HuH-7 (cell line): ENCODE measurements at places on chromosomes 16 and 17.

- peak; percentile 43 for DNase-seq
Observed at GRCh38 chr17:66255112-66255511, 25.9 kb upstream of the APOH start.

DNA sequence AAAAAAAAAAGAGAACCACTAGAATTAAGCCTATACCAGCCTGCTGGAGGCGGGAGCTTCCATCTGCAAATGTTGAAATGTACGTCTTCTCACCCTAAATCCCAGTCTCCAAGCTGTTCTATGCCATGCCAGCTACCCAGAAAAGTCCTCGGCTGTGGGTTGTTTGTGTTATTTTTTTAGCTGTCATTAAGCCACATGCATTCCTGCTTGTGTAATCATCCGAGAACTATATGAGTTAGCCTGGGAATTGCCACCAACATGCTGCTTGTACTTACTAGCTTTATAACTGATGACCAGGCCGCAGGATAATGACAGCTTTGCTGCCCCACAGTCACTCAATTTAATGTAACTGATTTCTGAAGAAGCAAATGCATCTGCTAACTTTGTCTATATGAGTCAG lies 313.9 kb upstream of the SALL1 start:
- no peak for DNase-seq

DNA sequence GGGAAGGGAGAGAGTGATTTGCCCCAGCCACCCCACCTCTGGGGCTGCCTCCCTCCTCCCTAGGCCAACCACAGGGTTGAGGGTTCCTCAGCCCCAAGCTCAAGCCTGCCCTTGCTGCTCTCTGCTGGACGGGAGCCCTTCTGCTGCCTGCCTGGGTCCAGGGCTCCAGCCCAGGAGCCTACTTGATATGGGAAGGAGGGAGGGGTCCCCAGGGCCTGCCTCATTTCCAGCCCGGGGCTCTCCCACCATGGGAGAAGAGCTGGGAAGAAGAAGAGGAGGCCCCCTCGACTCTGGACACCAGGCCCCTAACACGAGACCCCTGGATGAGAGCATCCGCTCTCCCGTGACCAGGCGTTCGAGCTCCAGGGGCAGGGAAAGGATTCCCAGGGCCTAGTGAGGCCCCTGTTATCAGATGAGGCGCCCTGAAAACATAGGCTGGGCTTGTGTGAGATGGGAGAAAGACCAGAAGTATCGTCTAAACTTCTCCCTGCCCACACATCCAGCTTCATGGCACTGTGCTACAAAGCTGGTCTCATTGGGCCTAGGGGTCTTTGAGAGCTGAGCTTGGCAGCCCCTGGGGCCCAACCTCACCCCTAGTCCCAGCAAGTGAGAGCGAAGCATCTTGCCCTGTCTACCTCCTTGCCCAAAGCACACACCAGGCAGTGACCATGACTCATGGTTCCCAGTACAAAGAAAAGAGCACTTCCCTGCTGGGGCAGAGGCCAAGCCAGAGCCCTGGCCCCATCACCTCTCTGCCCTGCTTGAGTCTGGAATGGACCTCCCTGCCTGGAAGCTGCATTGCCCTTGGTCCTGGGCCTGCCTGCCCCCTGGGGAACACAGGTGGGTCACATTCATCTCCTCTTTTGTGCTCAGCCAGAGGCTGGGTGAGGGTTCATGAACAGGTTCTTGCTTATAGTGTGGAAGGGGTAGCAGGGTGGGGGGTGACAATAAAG lies 987 bp downstream of the SLC16A5 start:
- no peak for DNase-seq

DNA sequence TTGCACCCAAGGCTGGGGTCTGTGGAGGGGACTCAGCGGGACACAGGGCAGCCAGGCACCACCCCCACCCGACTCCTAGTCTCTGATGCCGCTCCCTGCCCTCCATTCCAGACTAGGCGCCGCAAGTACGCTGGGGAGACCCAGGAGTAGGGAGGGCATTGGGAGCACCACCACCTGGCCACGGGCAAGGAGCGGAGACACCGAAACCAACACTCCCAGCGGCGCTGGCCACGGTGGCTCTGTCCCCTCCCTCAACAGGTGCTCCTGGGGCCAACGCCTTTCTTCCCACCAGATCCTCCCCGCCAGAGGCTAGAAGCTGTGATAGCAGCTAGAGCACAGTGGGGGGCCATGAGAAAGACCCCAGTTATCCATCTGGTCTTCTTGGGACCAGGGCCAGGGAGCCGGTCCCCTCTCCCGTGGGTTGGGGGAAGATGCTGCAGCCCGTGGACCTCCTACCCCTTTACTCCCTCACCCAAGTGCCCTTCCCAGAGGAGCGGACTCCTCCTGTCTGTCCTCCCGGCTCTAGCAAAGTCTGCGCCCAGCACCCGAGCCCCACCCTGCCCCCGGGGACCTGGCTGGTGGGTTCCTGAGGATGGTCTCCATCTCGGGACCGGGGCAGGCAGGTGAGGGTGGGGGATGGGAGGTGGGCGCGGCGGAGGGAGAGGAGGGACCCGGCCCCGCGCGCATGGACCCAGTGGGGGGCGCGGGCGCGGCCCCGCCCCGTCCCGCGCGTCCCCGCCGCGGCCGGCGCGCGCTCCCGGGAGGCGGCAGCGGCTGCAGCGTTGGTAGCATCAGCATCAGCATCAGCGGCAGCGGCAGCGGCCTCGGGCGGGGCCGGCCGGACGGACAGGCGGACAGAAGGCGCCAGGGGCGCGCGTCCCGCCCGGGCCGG lies at the start of gene SYNGR3:
Gene SYNGR3 (plus strand): TSS at position 762 of the 892 bp plus-strand sequence. CDS start 133 bp downstream, outside the sequence.
- DNase-seq, result no peak

DNA sequence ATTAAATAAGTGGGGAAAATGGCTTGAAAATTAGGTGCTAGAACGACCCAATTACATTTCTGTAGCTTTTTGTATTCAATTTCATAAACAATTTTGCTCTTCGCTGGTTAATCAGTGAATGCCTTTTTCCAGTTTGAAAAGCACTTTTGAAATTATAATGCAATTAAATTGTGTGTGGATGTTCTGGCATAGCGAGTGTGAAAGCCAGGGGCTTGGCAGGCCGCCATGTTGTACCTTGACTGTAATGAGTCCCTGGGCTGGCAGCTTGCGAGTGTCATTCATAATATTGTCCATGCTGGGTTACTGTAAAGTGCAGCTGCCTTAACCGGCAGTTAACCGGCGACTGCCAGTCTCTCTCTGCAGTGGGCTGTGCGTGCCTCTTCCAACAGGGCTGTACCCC lies 177.8 kb downstream of the CCDC182 start:
- DNase-seq, result no peak

DNA sequence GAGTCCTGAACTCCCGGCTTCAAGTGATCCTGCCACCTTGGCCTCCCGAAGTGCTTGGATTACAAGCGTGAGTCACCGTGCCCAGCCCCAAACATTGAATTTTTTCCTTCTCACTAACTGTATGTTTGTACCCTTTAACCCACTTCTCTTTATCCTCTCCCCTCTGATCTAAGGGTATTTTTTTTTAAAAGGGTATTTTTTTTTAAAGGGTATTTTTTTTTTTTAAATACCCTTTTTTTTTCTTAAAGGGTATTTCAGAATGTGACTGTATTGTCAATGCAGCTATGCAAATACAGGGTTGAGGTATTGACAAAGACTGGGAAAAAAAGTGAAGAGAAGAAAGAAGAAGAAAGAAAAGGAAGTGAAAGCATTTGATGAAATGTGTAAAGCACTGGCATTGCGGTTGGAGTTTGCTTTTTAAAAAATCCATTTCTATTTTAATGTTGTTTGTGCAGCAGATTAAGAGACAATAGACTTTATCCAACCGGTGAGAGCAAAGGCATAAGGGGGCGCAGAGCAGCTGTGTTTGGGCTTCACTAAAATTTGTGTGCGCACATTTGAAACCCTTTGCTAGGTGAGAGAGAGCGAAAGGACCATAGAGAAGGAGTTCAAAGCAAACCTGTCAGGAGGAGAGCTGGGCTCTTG lies 42.4 kb downstream of the SYT17 start:
- DNase-seq, result no peak

- no peak for DNase-seq
Observed at GRCh38 chr17:877630-878029, 95.5 kb downstream of the MRM3 start.

GRCh38 chr16:49675413-49675812 lies 180.5 kb downstream of the ZNF423 start:
- DNase-seq, result no peak

GRCh38 chr17:74108126-74108705 lies 95.3 kb upstream of the RPL38 start:
- DNase-seq, result no peak

GRCh38 chr16:57427307-57427706 lies 19.9 kb downstream of the CIAPIN1 start:
- no peak for DNase-seq

- DNase-seq, result peak; percentile 15
Observed at GRCh38 chr16:59192551-59193199, 458.6 kb upstream of the GOT2 start.

DNA sequence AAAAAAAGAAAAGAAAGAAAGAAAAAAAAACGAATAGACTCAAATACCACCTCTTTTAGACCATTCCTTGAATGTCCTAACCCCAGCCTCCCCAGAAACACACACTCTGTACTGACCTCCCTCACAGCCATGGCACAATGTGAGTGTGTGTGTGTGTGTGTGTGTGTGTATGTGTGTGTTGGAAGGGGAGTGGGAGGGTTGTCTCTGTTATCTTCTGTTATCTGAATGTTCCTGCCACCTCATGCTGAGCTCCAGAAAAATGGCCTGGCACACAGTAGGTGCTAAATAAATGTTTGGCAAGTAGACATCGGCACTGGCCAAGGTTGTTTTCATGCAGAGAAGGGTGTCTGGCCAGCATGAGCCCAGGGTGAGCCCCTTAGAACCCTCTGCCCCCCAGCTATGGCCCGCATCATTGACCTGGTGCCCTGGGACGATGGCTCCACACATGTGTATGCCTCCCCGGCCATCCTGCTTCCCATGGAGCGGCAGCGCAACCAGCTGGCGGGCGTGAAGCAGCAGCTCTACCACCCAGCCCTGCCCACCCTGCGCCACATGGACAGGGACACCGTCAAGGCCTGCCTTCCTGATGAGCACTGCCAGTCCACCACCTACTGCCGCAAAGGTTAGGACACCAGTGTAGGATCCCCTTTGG lies 6.6 kb upstream of the CNGB1 start:
- DNase-seq, result no peak

- no peak for DNase-seq
Observed at GRCh38 chr16:3121851-3122467, 9.6 kb downstream of the ZNF205 start.

GRCh38 chr16:17084130-17084529 lies 386.6 kb downstream of the XYLT1 start:
- DNase-seq, result no peak

DNA sequence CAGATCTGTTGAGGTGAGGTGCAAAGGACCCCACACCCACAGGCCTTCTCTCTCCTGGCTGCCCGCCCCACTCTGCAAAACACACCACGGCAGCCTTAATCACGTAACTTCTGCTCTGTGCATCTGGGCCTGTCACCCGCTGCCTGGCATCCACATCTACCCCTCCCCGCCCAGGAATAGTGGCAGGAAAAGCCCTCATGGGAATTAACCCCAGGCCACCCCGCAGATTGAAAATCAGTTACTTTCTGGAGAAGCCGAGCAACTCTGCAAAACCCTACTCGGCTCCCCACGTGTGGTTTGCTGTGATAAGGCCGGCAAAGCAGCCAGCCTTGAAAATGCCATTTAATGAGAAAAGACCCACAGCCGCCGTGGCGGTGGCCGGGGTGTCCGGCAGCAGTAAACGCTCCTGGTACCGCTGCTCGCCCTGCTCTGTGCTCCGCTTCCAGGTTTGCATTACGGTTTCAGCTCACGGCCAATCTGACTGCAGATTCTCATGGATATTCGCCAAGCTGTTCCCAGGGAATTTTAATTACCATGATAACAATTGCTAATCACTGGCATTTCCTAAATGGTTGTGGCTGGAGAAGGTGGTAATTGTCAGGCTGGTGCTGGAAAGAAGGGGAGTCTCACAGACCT lies 78.0 kb upstream of the DOC2B start:
- no peak for DNase-seq

DNA sequence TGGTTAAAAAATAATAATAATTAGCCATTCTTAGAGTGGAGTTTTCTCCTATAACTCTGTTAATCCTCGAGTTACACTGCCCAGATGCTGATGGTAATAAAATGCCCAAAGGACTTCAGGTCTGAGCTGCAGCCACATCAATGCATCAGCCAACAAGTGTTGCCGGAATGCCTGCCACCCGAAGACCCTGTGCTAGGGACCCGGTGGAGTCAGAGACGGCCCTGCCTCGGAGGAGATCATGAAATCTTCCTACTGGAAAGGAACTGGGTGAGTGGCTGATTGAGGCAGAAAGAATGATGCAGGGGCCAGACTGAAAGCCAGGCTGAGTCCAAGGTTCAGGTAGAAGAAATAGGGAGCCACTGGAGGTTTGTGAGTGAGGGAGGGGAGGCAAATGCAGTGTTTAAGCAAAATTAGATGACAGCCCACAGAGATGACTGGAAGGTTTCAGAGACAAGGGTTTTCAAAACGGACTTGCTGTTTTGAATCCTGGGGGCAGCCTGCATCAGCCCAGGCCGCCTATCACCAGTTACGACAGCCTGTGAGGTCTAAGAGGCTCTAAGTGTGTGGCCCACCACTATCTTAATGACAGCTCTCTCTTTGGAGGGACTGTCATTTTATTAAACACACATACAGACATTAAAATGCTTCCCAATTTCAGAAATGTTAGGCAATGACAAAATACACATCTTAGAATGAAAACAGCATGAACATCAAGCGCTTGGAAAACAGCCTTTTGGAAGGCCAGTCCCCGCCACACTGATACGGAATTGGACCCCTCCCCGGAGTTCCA lies 100.0 kb downstream of the ZNF423 start:
- DNase-seq, result no peak

GRCh38 chr16:83233153-83233552 lies 574.6 kb upstream of the HSBP1 start:
- DNase-seq, result no peak

- DNase-seq, result no peak
Observed at GRCh38 chr16:29676989-29677785, 1.8 kb upstream of the QPRT start.

GRCh38 chr17:15293558-15293957 lies 28.4 kb upstream of the PMP22 start:
- DNase-seq, result no peak

GRCh38 chr16:87145181-87146176 lies 171.7 kb downstream of the C16orf95 start:
- DNase-seq, result no peak

GRCh38 chr17:74282587-74283370 lies 8.7 kb downstream of the DNAI2 start:
- DNase-seq, result no peak

DNA sequence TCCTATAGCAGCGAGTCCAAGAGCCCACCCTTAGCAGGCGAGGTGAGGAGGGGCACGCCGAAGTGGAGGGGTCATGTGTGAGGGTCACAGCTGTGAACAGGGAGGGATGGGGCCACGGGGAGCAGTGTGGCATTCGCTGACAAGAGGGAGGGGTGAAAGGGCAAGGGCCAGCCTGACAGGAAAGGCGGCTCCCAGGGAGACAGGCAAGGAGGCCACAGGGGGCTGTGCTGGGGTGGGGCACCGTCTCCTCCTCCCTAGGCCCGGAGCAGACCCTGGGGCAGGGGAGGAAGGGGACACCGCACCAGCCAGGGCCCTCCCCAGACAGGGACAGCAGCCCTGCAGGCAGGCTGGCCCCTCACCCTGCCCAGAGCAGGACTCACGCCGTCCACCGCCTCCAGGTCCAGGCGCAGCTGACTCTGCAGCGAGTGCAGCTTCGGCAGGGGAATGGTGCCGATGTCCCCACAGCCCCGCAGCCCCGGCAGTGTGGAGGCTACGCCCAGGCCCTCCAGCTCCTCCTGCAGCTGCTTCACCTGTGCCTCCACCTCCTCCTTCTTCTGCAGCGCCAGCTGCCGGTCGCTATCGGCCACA lies 15.1 kb downstream of the GNPTG start:
- DNase-seq, result no peak

GRCh38 chr17:61179380-61179806 lies 220.2 kb upstream of the TBX2 start:
- peak; percentile 52 for DNase-seq

- DNase-seq, result no peak
Observed at GRCh38 chr17:77637818-77638575, 320.5 kb upstream of the TNRC6C start.
